ENCODE measurements at places on chromosomes 5 and 9.
A peak's percentile ranks its signal among the peaks of the same experiment; 100 is the strongest.

- no peak for DNase-seq
Measured at GRCh38 chr5:34691326-34691725, 35.2 kb downstream of the RAI14 start.

DNA sequence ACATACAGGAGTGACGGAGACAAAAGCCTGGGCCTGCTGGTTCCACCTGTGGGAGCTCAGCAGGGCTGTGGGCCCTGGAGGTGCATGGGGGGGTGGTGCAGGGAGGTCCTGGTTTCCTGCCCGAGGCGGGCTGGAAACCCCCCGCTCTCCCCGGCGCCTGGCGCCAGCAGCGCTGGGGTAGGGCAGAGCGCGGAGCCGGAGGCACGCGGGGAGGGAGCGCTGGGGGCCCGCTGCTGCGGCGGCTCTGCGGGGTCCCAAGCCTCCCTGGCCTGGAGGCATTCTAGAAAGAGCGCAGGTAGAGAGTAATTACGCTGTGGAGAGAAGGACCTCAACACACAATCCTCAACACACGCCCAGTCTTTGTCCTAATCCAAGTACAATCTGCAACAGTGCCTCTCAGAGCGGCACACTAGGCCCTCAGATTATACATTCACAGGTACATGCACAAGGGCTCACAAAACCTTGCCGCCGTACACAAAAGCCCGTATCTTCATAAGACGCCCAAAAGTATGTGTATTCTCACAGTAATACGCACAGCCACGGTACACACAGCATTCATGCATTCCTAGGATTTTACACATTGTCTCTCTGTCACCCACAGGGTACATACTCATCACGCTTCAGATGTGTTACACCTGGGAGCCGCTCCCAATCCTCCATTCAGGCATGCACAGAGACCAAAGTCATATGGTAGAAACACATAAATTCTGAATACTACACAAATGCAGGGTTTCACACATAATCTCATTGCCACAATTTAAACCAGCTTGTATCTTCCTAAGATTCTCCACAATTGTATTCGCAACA is 2.1 kb upstream of the HAND1 start:
- no peak for DNase-seq

DNA sequence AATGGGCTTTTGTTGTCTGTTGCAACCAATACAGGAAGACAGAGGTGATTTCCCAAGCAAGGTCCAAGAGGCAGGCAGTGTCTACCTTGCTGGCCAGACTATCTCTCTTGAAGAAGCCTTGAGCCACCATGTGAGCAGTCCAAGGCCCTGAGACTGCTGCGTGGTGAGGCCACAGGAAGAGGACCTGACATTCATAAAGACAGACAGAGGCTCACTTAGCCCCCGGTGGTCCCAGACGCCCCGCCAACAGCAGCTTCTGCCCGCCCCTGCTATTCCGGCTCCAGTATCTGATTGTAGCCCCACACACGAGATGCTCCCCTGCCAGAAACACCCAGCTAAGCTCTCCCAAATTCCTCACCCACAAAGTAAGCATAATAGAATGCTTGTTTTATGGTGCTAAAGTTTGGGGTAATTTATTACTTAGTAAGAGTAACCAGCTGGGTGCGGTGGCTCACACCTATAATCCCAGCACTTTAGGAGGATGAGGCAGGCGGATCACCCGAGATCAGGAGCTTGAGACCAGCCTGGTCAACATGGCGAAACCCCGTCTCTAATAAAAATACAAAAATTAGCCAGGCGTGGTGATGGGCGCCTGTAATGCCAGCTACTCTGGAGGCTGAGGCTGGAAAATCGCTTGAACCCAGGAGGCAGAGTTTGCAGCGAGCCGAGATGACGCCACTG is 22.8 kb upstream of the FUBP3 start:
- DNase-seq = no peak

DNA sequence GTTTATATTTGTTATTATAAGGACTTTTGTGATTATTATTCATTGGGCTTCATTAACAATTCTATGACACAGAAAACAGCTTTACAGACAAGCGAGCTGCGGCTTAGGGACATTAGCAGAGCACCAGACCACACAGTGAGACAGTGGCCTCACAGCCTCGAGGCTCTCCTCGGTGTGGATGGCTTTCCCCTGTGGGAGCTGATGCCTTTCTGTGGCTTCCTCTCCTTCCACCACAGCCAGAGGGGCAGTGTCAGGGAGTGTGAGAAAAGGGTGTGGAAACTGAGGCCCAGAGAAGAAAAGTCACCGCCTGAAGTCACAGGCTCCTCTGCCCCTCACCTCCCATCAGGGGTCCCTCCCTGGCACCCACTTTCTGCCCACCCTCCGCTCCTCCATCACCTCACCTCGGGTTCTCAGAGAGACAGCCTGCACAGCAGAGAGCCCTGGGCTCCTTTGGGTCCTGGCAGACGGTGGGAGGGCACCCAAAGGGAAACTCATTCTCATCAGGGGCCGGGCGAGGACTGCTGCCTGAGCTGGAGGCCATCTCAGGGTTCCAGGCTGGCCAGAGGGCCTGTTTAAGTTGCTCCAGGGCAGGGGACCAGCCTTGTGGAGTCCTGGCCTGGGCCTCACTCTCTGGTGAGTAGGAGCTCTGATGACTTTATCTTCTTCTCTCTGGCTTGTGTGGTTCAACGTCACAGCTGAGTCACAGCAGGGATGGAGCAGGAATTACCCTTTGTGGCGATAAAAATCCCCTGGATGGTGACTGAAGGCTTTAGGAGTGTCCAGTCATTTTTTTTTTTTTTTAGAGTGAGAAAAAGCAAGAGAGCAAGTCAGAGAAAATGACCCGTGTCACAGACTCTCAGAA is 830 bp downstream of the TRAF1 start:
- DNase-seq = no peak

DNA sequence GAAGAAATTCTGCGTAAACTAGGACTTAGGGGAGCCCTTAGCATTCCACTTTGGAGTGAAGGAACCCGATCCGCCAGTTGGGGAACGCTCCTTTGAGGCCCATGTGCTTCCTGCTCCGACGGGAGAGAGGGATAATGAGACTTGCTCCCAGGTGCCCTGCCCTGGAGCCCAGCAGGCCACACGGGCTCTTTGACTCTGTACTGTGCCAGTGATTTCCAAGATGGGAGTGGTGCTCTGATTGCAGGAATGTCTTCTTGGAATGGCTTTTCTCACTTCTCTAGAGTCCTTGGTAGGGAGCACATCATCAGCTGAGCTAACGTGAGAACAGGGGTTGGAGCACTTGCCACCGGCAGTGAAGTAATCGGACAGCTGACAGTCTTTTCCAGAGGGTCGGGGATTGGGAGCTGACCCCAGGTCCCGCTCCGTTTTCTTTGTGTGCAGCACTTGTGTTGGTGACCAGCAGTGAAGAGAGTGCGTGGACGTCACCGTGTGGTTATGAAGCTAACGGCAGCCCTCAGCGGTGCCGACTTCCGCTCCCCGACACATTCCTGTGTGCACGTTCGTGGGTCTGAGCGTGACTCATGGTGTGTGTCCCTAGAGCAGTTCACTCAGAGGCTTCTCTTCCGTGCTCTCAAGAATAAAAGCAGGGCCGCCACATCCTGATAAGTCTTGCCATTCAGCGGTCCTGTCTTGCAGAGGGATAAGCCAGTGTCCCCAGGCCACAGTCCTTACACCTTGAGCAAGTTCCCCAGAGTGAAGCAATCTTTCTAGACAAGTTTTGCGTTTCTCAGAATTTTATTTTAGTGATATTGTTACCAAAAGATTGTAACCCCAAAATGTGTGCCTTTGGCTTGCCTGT is 25.6 kb downstream of the ABL1 start:
- DNase-seq = peak; percentile 88

DNA sequence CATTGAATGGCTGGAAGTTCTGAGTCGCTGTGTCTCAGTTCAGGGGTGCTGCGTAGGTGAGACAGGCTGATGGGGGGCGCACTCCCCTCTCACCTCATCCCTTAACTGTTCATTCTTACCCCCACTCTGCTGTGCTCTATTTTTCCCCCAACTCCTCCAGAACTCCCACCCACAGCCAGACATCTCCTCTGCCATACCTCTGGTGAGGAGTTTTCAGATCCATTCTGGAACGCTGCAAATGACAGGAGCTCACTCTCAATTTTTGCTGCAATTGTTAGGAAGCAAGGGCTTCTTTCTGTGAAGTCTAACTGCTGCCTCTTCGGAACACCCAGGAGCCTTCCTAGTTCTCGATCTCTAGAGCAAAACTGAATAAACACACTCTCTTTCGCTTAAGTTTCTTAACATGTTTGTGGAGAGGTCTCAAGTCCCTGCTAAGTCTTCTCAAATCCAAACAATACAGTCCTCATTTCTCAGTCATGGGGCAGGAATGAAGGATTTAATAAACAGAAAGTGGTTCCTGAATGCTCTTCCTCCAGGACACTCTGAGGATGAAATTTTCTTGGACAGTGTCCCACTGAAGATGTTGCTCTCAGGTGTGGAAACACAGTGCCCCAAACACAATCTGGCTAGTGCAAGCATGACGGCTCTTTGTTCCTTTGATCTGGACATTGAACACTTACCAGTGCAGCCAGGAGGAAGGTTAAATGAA is 387.7 kb downstream of the KDM4C start:
- no peak for DNase-seq

- DNase-seq = no peak
Measured at GRCh38 chr9:84513979-84514378, 155.6 kb upstream of the NTRK2 start.
